ENCODE measurements at places on chromosomes 7 and 10.
A peak's percentile ranks its signal among the peaks of the same experiment; 100 is the strongest.

DNA sequence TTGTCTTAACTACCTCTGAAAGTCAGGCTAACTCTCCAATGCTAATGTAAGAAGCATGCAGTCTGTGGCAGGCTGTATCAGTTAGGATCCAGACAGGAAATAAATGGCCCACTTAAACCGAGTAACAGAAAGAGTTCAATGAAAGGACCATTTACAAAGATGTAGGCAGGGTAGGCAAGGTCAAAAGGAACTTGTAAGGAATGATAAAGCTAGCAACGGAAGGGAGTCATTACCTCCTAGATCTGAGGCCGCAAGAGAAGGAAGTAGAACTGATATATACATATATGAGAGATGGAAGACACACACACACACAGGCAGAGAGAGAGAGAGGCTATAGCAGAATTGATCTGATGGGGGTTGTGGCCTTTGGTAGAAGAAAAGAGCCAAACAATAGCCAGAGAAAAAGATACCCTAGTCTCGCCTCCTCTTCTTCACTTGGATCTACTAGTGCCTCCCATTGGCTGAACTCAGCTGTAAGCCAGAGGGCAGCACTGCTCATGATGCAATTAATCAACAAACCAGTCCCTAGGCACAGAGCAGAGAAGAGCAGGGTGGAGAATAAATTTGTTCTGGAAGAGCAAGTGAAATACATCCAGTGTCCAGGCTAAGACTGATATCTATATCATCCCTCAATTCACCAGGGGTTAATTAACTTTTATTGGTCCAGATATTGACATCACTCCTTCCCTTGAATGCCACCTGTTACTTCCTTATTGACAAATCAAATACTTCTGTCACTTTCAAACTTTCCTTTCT lies 91.2 kb downstream of the LSMEM1 start:
- no peak for DNase-seq

- DNase-seq, result no peak
These were observed 26.2 kb upstream of the LIMK1 start for GRCh38 chr7:74057216-74057925.

DNA sequence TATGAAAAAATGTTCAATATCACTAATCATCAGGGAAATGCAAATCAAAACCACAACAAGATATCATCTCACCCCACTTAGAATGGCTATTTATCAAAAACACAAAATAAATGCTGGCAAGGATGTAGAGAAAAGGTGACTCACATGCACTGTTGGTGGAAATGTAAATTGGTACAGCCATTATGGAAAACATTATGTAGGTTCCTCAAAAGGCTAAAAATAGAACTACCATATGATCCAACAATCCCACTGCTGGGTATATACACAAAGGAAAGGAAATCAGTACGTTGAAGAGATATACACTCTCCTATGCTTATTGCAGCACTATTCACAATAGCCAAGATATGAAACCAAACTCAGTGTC lies 50.2 kb downstream of the CDK1 start:
- peak; percentile 73 for DNase-seq

DNA sequence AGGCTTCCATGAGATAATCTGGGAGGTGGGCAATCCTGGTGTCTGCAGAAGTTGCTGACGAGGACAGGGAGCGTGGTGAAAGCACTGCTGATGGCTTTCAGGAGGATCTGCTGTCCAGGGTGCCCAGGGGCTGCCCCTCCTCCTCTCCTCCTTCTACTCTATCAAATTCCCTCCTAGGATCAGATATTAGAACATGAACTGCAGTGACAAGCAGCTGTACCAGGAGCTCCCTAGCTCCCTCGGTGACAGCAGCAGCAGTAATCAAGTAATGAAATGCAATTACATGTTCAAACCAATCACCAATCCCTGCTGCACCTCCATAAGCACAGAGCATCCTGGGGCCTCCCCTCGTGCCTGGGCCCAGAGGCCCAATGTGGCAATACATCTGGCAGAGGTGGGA lies 46.9 kb downstream of the GRID1 start:
- no peak for DNase-seq

- DNase-seq, result no peak
These were observed 2.3 kb downstream of the NACAD start for GRCh38 chr7:45086331-45087065.

- DNase-seq, result no peak
These were observed 46.2 kb downstream of the AMZ1 start for GRCh38 chr7:2734084-2734686.

- peak; percentile 57 for DNase-seq
These were observed 10.2 kb upstream of the MRPS24 start for GRCh38 chr7:43879477-43879876.

DNA sequence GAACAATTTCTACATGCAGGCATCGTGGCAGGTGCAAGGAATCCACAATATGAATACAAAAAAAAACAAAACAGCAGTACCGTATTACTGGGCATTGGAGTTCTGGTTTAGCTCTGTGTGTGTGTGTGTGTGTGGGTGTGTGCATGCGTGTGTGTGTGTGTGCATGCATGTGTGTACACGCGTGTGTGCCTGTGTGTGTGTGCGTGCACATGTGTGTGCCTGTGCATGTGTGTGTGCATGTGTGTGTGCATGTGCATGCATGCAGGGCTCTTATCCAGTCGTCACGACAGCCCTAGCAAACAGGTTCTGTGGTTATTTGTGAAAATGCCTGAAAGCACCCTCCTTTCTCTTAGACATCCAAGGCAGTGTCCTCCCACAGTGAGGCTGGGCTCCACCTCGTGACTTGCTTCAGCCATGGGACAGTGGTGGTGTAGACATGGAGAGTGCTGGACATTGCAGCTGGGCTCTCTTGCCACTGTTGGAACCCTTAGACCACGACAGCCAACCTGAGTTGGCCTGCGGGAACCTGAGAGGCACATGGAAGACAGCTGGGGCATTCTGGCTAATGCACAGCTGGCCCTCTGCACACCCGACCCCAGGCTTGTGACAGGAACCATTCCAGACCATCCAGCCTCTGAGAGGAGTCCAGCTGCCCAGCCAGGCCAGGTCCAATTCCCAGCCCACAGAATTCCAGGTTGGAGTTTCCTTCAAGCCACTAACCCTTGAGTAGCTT lies 173.4 kb upstream of the SHH start:
- no peak for DNase-seq

- no peak for DNase-seq
These were observed 7.7 kb upstream of the BET1 start for GRCh38 chr7:94011714-94012353.

GRCh38 chr7:18497800-18498199 lies 2.3 kb downstream of the HDAC9 start:
- DNase-seq, result no peak

GRCh38 chr10:72109636-72110157 lies 21.3 kb upstream of the SPOCK2 start:
- DNase-seq, result no peak

DNA sequence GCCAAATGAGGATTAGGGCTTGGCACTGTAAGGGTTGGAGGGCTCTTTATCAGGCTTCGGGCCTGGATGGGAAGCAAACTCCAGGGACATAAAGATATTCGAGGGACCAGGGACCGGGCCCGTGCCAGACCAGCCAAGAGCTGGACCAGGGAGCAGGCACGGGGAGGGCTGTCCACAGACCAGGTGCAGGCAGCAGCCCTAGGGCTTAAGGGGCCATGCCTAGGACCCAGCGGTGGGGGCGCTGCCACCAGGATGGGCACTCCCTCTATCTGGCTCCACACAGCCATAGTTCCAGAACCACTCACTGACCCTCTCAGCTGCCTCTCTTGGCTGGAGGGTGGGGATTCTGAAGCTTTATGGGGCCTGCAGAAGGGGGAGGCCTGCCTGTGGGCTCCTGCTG lies 32.9 kb downstream of the FAM241B start:
- no peak for DNase-seq

DNA sequence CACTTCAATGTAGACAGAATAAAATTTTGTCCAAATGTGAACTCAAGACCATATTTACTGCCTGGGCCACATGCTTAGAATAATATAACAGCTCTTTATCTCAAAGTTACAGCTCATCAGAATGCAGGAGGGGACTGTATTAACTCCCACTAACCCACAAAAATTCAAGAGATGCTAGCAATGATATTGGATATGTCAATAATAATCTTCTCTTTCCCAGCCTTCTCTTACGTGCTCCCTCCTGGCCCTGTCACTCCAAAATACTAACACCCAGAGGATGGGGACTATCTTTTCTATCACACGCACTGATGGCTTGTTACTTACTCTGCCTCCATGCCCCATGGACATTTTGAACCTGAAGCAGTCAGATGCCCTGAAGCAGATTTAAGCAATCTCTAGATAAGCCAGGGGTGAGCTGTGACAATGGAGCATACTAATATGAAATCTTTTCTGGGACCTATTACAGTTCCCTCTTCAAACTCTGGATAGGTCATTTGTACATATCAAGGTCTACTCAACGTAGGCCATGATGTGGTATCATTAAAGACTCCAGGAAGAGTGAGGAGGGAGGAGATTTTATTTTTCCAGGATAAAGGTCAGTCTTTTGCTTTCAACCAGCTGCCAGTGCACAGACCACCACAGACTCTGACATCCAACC lies 803.0 kb downstream of the GRM8 start:
- DNase-seq, result no peak

- no peak for DNase-seq
These were observed 77.4 kb downstream of the TAF3 start for GRCh38 chr10:7895699-7896090.

- no peak for DNase-seq
These were observed 770.6 kb downstream of the CCSER2 start for GRCh38 chr10:85098835-85099521.

GRCh38 chr10:109821672-109822071 lies 101.6 kb downstream of the XPNPEP1 start:
- no peak for DNase-seq

DNA sequence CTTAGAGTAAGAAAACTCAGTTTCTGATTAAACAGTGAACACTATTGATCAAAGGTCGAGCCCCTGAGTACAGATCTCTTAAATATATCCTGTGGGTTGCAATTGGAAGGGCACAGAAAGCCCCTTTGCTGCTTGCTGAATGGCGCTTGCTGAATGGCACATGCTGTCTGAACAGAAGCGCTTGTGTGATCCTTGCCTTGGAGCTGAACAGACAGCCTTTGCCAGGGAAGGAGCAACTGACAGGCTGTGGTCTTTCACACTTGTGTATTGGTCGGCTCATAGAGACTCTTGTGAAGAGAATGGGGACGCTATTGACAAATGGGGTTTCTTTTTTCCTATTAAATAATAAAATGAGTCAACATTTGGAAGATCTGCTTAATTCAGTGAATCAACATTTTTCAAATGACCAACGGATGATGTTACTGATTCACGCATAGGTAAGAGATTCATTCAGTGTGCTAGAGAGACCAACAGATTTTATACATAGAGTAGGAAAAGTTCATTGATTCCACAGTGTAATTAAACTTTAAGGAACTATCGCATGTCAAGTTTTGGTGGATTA lies 99.4 kb upstream of the TNS3 start:
- DNase-seq, result no peak

DNA sequence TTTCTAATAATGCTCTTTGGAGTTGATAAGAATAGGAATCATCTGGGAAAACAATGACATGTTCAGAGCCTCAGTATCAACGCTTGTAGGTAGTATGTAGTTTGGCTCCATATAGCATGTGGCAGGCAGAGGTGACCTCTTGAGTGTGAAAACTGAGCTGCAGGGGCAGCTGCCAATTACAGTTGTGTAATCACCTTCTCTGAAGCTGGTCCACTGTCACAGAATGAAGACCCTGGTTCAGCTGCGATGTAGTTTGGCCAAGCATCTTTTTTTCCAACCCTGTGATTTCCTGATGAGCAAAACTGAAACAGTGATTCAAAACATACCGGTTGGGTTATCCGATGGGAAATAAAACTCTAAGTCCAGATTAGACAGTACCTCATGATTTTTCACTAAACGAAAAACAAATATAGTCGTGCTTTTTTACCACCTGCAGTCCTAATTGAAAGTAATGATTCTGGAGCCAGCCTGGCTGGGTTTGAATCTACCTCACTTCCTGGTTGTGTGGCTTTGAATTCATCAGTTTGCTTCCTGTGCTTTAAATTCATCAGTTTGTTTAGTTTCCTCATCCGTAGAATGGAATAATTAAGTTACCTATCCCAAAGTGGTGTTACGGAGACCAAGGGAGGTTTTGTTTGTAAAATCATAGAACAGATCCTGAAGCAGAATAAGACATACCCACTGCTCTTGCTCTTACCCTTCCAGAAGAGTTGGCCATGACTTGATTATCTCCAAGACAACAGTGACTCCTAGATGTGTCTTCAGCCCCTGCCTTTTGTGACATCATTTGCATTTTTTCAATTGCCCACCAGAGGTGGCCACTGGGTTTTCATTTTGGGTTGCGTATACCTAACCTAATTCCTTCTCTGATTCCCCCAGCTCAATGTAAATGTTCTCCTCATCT lies 87.4 kb downstream of the CELF2 start:
- no peak for DNase-seq

DNA sequence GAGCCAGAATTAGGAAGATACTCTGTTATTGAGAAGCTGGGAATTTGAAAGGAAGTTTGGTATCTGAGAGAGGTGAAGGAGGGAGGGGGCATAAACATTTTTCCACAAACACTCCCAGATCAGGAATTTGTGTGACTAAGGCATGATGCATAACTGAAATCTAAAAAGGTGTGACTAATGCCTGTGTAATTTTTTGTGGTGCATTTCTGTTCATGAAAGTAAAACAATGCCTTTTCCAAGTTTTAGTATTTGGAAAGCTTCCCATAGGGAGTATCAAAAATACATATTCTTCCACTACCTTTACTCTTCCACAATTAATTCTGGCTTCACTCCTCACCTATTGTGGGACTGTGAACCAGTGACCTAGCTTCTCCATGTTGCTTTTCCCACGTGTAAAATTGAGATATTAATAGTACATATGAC lies 56.4 kb upstream of the CAV2 start:
- DNase-seq, result peak; percentile 97

DNA sequence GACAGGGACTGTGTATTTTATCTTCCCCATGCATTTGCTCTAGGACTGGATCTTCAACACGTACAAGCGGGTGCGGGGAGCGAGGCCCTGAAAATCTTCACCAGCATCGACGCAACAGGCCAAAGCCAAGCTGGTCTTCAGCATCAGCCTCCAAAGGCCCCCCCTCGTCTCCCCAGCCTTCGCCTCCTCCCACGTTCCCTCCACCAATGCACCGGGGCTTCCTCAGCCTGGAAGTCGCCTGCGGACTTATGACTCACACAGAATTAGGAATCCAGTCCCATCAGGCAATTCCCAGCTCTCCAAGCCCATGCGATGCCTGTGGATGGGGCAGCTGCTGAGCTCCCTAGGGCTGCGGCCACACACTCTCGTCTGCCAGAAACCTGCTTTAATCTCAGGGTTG lies 36.3 kb upstream of the RNF32 start:
- no peak for DNase-seq

- peak; percentile 72 for DNase-seq
These were observed 77.4 kb downstream of the PON1 start for GRCh38 chr7:95246831-95247370.

GRCh38 chr10:57017356-57018037 lies 656.4 kb upstream of the ZWINT start:
- DNase-seq, result no peak
